ENCODE measurements at places on chromosomes 1 and 21. TPM values are rescaled to one million over a fixed set of nuclear protein-coding genes. Genes with fewer than 3 reads are reported as not detected.

DNA sequence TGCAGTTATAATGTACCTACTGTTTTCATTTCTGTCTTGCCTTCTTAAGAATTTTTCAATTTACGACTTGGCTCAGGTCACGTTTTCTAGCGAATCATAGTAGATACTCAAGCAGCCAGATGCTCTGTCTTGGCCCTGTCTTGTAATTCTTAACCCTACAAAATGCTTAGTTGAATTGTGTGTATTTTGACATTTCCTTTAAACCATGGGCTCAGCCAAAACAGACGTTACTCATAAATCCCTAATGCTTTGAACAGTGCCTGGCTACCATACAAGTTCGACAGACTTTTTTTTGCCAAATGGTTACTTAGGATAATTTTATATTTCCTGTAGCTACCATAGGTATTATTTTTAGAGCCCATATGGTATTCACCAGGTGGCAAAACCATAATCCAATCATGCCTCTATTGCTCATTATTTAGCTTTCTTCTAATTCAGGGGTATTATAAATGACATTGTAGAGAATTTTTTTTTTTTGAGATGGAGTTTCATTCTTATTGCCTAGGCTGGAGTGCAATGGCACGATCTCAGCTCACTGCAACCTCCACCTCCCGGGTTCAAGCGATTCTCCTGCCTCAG lies 54.3 kb downstream of the KCNK1 start:
- H3K4me3 ChIP-seq: no peak overlapping the region
- H3K27me3 ChIP-seq: no peaks in the 10 kb centered on the region
- peak overlapping the region; percentile 66 for H3K27ac ChIP-seq
- no peaks in the 10 kb centered on the region for H3K36me3 ChIP-seq

- peaks cover 23% of the 10 kb centered on the region for H3K4me1 ChIP-seq
- H3K27ac ChIP-seq: peak overlapping the region; percentile 84
- peak overlapping the region; percentile 44 for H3K4me3 ChIP-seq
- H3K36me3 ChIP-seq: no peaks in the 10 kb centered on the region
- H3K27me3 ChIP-seq: no peaks in the 10 kb centered on the region
Measured at GRCh38 chr1:27011058-27011764, 1.4 kb downstream of the TENT5B start.

GRCh38 chr1:49424782-49425181 lies 599.0 kb downstream of the AGBL4 start:
- no peak overlapping the region for H3K4me3 ChIP-seq
- DNase-seq: no peak
- H3K27ac ChIP-seq: no peak overlapping the region
- H3K36me3 ChIP-seq: no peaks in the 10 kb centered on the region

- DNase-seq: no peak
- no peaks in the 10 kb centered on the region for H3K36me3 ChIP-seq
- no peak overlapping the region for H3K27ac ChIP-seq
- no peaks in the 10 kb centered on the region for H3K27me3 ChIP-seq
Measured at GRCh38 chr1:217322834-217323233, 308.1 kb downstream of the GPATCH2 start.

DNA sequence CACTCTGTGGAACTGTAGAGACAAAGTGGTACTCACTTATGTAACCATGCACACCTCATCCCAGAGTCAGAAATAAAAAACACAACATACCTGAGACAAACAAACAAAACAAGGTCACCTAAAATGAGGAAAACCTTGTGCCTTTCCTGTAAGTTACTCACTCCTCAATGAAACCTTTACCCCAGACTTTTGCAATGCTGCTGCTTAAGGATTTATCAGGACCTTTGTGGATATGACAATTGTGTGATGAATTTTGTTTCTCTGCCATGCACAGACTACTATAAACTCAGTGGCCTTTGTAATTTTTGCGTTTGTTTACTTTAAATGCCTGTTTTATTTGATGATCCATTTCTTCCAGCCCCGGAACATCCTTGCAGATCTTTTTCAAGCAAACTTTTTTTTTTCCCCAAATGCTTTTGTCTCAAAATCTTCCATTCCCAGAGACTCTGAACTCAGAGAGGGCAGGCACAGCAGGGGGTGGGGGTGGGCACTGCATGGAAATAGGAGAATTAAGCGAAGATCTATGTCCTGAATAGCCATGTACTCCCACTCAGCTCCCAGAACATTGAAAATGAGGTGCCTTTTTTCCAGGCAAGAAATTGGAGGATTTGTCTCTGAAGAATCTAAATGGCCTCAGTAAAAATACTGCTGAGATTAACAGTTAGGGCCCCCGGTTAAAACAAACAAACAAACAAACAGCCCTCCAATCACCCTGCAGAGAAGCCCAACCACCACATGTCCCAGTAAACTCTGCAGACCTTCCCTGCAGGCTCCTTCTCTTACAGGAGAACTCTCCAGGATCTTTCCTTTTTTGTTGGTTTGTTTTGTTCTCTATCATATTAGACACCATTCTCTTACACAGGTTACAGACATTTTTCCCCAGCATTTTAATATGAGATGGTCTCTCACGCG lies 22.6 kb upstream of the SIM2 start:
- no peak for DNase-seq
- H3K4me1 ChIP-seq: no peaks in the 10 kb centered on the region
- no peak overlapping the region for H3K27ac ChIP-seq
- H3K4me3 ChIP-seq: no peak overlapping the region

- H3K36me3 ChIP-seq: peaks cover 31% of the 10 kb centered on the region
- peaks cover 64% of the 10 kb centered on the region for H3K4me1 ChIP-seq
- H3K27me3 ChIP-seq: no peaks in the 10 kb centered on the region
Measured at GRCh38 chr1:224432146-224432545, 2.5 kb downstream of the WDR26 start.

DNA sequence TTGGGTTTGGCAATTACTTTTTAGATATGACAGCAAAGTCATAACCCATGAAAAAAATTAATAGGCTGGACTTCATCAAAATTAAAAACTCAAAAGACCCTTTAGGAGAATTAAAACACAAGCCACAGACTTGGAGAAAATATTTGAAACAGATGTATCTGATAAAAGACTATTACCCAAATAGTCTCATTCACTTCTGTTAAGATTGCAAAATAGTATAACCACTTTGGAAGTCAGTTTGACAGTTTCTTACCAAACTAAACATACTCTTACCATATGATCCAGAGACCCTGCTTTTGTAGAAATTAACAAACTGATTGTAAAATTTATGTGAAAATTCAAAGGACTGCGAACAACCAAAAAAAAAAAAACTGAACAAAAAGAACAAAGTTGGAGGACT lies 32.5 kb upstream of the SLC44A3 start:
- H3K27me3 ChIP-seq: no peaks in the 10 kb centered on the region
- DNase-seq: no peak
- H3K4me3 ChIP-seq: no peak overlapping the region
- H3K36me3 ChIP-seq: no peaks in the 10 kb centered on the region
- peaks cover 15% of the 10 kb centered on the region for H3K4me1 ChIP-seq

GRCh38 chr21:45598666-45599065 lies 44.9 kb upstream of the PCBP3 start:
- H3K4me3 ChIP-seq: no peak overlapping the region
- no peak for DNase-seq
- H3K36me3 ChIP-seq: no peaks in the 10 kb centered on the region
- H3K27me3 ChIP-seq: peaks cover 43% of the 10 kb centered on the region

- no peak for DNase-seq
- no peaks in the 10 kb centered on the region for H3K36me3 ChIP-seq
- no peaks in the 10 kb centered on the region for H3K27me3 ChIP-seq
- no peak overlapping the region for H3K27ac ChIP-seq
- H3K4me3 ChIP-seq: no peak overlapping the region
Measured at GRCh38 chr1:15290382-15290781, 43.4 kb downstream of the FHAD1 start.

GRCh38 chr21:46356494-46357334 lies 32.8 kb downstream of the PCNT start:
- no peak overlapping the region for H3K4me3 ChIP-seq
- no peak overlapping the region for H3K27ac ChIP-seq
- peaks cover 93% of the 10 kb centered on the region for H3K36me3 ChIP-seq

DNA sequence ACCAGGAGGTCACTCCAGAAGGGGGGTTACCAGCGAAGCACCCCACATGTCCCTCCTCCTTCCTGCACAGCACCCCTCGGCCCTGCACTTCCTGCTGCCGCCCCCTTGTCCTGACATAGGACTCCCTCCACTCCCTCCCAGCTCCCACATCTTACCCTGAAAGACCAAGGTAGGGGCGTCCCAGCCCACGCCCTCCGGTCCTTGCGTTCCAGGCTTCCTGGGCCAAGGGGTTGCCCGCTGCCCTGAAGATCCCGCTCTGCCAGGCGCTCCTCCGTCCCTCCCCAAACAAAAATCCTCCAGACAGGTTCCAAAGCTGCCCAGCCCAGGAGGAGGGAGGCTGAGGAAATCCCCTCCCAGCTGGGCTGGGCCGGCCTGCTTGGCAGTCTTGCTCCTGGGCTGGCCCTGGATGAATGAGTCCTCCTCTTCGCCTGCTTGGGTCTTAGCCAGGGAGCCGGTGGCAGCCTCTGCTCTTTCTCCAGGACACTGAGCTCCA lies at the start of gene RHBDL2:
TSS of gene RHBDL2 (minus strand) at position 304 of the 493 bp plus-strand sequence. CDS start 22,618 bp downstream, outside the sequence.
- peak; percentile 71 for DNase-seq
- H3K36me3 ChIP-seq: no peaks in the 10 kb centered on the region
- no peak within 1 kb of the TSS for H3K27ac ChIP-seq
- H3K4me3 ChIP-seq: peak within 1 kb of the TSS; percentile 5
- peaks cover 8% of the 10 kb centered on the region for H3K4me1 ChIP-seq

- H3K27me3 ChIP-seq: no peaks in the 10 kb centered on the region
- H3K36me3 ChIP-seq: no peaks in the 10 kb centered on the region
- H3K27ac ChIP-seq: peak overlapping the region; percentile 17
- H3K4me3 ChIP-seq: no peak overlapping the region
Measured at GRCh38 chr1:160428655-160429054, 28.3 kb downstream of the VANGL2 start.

DNA sequence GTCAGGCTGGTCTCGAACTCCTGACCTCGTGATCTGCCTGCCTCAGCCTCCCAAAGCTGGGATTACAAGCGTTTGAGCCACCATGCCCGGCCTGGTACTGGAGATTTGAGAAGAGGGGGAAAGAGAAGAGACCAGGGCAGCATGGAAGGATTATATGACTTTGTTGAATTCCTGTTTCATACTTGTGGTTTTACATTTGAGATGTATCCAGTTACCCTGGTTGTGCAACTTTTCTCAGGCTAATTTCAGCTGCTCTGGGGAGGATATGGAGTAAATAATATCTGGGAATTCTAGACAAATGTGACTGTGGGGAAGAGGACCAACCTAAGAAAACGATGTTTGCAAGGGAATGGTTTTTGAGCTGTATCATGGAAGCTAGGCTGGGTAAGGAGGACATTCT lies 89.5 kb upstream of the GREM2 start:
- H3K27me3 ChIP-seq: no peaks in the 10 kb centered on the region
- DNase-seq: no peak
- H3K36me3 ChIP-seq: no peaks in the 10 kb centered on the region
- H3K27ac ChIP-seq: no peak overlapping the region

- H3K4me3 ChIP-seq: no peak overlapping the region
- no peaks in the 10 kb centered on the region for H3K27me3 ChIP-seq
- H3K4me1 ChIP-seq: no peaks in the 10 kb centered on the region
Measured at GRCh38 chr1:12709091-12709491, 6.8 kb upstream of the AADACL3 start.

GRCh38 chr1:72285074-72285425 lies 2.7 kb upstream of the NEGR1 start:
- H3K27ac ChIP-seq: no peak overlapping the region
- H3K36me3 ChIP-seq: no peaks in the 10 kb centered on the region
- DNase-seq: no peak
- H3K4me1 ChIP-seq: peaks cover 21% of the 10 kb centered on the region
- peak overlapping the region; percentile 70 for H3K4me3 ChIP-seq

DNA sequence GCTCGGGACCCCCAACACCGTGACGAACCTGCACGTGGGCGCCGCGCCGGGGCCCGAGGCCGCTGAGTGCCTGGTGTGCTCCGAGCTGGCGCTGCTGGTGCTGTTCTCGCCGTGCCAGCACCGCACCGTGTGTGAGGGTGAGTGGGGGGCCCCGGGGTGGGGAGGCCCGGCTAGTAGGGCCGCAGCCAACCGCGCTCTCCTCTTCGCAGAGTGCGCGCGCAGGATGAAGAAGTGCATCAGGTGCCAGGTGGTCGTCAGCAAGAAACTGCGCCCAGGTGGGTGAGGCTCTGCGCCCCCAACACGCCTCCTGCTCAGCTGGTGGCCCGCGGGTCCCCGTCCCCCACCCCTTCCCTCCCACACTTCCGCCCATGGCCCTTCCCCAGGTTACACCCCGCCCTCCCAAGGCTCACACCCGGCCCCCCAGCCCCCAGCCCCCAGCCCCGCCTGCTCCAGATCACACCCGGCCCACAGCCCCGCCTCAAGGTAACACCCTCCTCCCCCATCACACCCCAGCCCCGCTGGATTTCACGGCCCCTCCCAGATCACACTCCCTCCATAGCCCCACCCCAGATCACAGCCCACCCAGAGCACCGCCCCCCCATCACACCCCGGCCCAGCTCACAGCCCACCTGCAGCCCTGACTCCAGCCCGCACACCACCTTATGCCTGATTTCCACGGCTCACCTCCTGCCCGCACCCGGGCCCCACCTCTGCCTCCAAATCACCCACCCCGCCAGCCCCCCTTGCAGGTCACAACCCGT lies 2.4 kb upstream of the MMP23B start:
- peak; percentile 38 for DNase-seq
- H3K36me3 ChIP-seq: peaks cover 28% of the 10 kb centered on the region
- peak overlapping the region; percentile 64 for H3K27ac ChIP-seq

DNA sequence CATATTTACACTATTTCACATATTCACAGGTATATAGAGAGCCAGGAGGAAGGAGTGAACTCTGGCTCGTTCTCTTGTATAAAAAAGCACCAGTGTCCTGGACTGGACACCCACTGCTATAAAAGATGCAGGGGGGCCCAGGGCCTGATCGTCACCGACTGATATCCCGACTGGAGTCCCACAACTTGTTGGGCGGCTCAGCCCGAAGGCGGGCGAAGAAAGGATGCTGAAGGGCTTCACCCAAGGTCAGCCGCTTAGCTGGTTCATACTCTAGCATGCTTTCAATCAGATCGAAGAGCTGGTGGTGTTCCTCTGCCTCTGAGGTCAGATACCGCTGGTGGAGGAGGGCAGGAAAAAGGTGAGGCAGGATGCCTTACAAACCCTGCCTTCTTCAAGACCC lies 907 bp upstream of the SCAMP3 start:
- H3K36me3 ChIP-seq: no peaks in the 10 kb centered on the region
- no peak overlapping the region for H3K4me3 ChIP-seq
- DNase-seq: no peak
- H3K4me1 ChIP-seq: peaks cover 42% of the 10 kb centered on the region
- H3K27ac ChIP-seq: no peak overlapping the region

GRCh38 chr1:38915352-38915948 lies 26.2 kb downstream of the RHBDL2 start:
- no peak for DNase-seq
- H3K27ac ChIP-seq: no peak overlapping the region
- no peaks in the 10 kb centered on the region for H3K4me1 ChIP-seq
- no peaks in the 10 kb centered on the region for H3K36me3 ChIP-seq
- no peaks in the 10 kb centered on the region for H3K27me3 ChIP-seq

Gene DMBX1
- total RNA-seq: not detected

Gene BTG3
- 5.0 TPM for total RNA-seq

Gene BMP8A
- total RNA-seq: 1.8 TPM

Gene MYCL
- total RNA-seq: 1.3 TPM

Gene LACTBL1
- not detected for total RNA-seq

Gene SLC6A17
- total RNA-seq: not detected

Gene LRRC41
- 45.3 TPM for total RNA-seq
